Activated T-helper 17 cell treated with anti-CD3 and anti-CD28 coated beads, Interleukin-2, amount 50 U/mL, for 72 hours (primary cell): ENCODE measurements at places on chromosomes 12 and 14. TPM values are rescaled to one million over a fixed set of nuclear protein-coding genes. Genes with fewer than 3 reads are reported as not detected.

DNA sequence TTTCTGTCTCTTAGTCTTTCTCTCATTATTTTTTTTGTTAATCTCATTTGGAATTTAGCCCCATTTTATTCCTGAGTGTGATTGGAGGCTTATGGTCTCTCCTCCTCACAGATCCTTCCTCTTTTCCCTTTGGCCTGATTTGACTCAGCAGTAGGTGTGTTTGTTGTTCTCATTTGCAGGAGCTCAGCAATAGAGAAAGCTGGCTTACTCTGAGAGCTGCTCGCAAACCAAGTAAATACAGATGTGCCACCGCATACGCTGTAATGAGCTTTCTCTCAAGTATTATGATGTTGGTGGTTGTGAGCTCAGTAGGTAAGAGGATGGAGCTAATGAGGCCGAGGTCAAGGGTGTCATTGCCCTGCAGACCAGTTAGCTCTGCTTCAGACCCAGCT is 206.5 kb downstream of the ETV6 start:
- ATAC-seq, result no peak

- no peak for ATAC-seq
Observed at GRCh38 chr12:19596434-19597166, 157.3 kb downstream of the AEBP2 start.

GRCh38 chr12:114757684-114758325 is 73.8 kb upstream of the TBX3 start:
- ATAC-seq, result no peak

- ATAC-seq, result peak; percentile 67
Observed at GRCh38 chr14:100654814-100655740, 67.9 kb upstream of the BEGAIN start.

- no peak for ATAC-seq
Observed at GRCh38 chr12:58811346-58811745, 109.0 kb downstream of the LRIG3 start.

DNA sequence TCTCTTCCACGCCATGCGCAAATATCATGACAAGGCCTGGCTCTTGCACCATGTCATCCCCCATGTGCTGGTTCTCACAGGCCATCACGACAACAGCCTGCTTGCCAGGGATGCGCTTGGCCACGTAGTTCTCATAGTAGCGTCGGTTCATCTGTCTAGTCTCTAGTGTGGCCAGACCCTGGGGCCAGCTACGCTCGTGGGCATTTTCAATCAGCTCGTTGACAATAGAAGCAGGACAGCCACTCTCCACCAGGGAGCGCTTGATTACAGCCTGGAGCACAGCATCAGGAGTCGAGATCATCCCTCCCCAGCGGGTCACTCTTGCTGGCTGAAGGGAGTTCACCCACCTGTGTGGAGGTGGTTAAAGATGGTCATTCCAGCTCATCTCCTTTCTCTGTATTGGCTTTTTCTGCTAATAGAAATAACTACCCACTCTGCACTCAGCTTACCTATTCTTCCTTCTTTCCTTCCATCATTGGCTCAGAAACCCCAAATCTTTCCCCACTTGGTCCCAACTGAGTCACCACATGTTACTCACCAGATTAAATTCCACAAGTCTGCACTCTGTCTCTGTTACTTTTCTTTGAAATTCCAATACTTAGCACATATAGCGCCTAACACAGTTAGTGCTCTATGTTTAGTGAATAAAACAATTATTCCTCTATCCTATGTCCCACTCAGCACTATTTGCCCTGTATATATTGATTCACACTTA is 15.1 kb downstream of the RNF41 start:
- ATAC-seq, result peak; percentile 70

DNA sequence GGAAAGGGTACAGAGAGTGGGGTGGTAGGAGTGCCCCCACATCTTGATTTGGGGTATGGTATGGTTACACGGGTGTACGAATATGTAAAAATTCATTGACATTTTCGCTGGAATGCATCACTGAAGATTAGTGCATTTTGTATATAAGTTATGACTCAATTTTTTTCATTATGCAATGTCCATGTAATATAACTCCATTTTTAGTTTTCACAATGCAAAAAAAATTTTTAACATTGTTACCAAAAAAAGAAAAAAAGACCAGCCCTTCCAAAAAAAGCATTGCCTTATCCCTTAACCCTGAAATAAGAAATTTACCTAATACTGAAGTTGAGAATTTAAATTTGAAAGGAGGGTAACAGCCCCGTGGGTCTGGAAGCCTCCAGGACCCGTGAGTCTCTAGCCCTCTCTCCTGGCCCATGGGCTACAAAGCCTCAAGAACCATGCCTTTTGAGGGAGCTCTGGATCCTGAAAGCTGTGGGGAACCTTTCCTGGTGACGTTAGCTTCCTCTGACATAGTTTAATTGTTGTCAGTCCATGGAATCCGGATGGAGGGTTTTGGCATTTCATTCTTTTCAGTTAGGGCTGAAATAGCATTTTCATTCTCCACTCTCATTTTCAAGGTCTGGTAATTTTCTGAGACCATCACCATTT is 55.6 kb upstream of the ACTN1 start:
- no peak for ATAC-seq

DNA sequence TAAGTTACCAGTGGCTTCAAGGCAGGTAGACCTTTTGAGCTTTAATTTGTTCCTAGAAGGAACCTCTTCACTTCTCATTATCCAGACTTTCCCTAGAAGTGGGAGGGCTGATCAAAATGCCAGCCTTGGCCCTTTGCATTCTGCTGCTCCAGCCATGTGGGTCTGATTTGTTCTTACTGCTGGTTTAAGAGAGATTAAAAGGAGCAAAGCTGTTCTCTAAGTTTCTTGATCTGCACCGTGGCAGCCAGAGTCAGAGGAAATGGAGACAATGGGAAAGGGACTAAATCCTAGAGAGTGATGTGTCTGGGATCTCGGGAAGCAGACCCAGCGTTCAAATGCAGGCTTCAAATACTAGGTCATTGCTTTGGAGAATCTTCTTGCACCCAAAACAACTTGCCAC is 759.7 kb downstream of the DIO2 start:
- ATAC-seq, result no peak

GRCh38 chr12:2390133-2390532 is 337.3 kb downstream of the CACNA1C start:
- no peak for ATAC-seq

GRCh38 chr12:132140918-132141841 is 2.9 kb downstream of the DDX51 start:
- no peak for ATAC-seq

GRCh38 chr12:5173511-5174011 is 129.9 kb downstream of the KCNA5 start:
- no peak for ATAC-seq

The LMO3 gene
- total RNA-seq, result not detected

- ATAC-seq, result no peak
Observed at GRCh38 chr12:65529771-65530435, 251.4 kb downstream of the MSRB3 start.

The OSGEP gene
- 42.3 TPM for total RNA-seq

DNA sequence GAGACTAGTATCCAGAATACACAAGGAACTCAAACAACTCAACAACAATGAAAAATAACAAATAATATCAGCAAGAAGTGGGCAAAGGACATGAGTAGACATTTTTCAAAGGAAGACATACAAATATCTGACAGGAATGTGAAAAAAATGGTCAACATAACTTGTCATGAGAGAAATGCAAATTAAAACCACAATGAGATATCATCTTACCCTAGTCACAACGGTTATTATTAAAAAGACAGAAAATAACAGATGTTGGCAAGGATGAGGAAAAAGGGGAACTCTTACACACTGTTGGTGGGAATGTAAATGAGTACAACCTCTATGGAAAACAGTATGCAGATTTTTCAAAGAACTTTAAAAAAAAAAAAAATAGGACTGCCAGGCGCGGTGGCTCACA is 20.4 kb downstream of the VWF start:
- peak; percentile 12 for ATAC-seq

- no peak for ATAC-seq
Observed at GRCh38 chr12:122107261-122107660, 28.7 kb downstream of the MLXIP start.

GRCh38 chr12:48969833-48970701 is 1.5 kb downstream of the WNT10B start:
- ATAC-seq, result peak; percentile 31

The ZFHX2 gene
- total RNA-seq, result 2.1 TPM

DNA sequence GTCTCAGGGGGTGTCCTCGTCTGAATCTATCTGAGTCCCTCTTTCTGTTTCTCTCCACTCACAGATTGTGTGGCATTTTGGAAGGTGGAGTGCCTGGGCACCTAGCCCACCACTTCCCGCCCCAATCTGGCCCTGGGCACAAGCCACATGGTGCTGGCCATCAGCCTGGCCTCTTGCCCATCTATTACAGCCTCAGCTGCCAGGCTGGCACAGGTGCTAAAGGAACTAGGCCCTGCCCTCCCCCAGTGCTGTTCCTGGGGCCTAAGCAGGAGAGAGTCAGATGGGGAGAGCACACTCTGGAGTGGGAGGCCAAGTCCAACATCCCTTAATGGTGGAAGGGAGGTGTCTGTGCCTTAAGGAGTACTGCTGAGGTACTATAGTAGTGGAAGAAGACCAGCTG is 8.3 kb upstream of the CALCOCO1 start:
- ATAC-seq, result no peak

DNA sequence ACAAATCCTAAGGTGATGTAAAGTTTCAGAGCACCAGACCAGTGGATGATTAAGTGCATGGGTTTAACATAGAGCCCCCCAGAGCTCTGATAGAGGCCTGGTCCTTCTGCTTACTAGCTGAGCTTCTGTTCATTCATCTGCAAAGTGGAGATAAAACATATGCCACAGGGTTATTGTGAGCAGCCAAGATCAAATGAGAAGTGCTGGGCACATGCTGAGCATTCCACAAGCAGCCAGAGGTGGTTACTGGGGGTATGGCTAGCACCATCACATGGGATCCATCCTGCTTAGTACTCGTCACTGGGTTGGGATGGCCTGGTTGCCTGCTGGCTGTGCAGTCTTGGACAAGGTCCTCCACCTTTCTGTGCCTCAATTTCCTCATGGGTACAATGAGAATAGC is 18.0 kb upstream of the SMUG1 start:
- no peak for ATAC-seq

The PHETA1 gene
- total RNA-seq, result 1.1 TPM

The RTL1 gene
- not detected for total RNA-seq

The CLEC1B gene
- total RNA-seq, result not detected

DNA sequence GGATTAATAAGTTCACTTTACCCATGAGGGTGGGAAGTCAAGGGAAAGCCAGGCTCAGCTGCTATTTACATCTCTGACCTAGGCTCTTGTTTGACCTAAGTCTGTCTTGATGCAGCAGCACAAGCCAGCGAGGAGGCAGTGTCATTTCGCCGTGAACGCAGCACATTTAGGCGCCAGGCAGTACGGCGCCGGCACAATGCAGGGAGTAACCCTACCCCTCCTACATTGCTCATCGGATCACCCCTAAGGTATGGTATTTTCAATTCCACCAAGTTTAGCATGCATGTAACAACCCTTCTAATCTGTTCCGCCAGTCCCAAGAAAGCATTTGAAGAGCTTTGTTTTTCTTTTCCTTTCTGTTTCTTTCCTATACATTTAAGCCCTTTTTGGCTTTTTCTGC is 81.2 kb downstream of the PCNX1 start:
- ATAC-seq, result peak; percentile 94

DNA sequence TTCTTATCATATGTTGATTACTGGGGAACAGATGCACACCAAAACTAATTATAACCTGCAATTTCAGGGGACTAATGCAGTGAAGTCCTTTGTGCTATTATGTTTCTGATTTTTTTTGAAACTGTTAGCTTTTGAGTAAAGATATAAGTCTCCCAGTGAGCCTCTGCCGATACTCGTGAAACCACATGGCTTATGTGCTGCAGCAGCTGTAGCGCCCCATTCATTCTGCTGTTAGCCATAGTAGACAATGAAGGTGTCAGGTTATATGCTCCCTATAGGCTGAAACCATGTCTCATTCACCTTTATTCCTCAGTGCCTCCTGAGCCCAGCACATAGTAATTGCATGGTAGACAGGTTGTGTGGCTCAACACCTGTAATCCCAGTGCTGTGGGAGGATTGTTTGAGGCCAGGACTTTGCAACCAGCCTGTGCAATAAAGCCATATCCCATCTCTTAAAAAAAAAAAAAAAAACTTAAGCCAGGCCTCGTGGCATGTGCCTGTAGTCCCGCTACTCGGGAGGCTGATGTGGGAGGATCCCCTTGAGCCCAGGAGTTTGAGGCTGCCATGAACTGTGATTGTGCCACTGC is 25.0 kb downstream of the GOLGA5 start:
- ATAC-seq, result no peak

DNA sequence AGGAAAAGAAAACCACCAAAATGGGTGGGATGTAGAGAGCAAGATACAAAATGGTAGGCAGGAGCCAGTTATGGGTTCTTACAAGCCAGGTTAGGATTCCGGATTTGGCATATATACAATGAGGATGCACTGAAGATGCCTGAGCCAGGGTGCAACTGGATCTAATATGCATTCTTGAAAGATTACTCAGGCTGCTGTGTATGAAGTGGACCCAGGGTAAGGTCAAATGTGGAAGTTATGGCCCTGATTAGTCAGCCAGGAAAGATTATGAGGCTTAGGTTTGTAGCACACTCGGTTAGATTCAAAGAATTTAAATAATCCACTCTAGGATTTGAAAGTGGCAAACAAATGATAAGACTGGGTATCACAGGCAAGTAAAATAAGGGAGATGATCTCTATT is 1750.7 kb upstream of the FLRT2 start:
- no peak for ATAC-seq

The ACSM4 gene
- total RNA-seq, result not detected

The CELA1 gene
- not detected for total RNA-seq

The KCNK13 gene
- 0.30 TPM for total RNA-seq

DNA sequence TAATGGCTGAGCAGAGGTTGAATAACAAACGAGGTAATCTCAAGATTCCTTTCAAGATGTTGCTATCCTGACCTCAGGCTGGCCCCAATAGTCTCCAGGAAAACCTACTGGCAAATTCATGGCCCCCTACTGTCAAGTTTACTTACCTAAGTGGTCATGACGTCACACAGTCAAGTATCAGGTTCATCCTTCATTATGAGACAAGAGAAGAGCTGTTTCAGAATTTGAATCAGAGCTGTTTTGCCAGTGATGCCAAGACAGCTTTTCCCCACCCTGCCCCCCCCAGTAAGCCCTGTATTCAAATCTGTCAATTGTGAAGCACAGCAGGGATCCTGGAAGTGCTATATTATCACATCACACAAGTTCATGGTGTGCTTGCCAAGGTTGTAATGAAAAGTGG is 509.6 kb downstream of the NOVA1 start:
- no peak for ATAC-seq

- ATAC-seq, result no peak
Observed at GRCh38 chr12:20434996-20435395, 66.7 kb downstream of the PDE3A start.

DNA sequence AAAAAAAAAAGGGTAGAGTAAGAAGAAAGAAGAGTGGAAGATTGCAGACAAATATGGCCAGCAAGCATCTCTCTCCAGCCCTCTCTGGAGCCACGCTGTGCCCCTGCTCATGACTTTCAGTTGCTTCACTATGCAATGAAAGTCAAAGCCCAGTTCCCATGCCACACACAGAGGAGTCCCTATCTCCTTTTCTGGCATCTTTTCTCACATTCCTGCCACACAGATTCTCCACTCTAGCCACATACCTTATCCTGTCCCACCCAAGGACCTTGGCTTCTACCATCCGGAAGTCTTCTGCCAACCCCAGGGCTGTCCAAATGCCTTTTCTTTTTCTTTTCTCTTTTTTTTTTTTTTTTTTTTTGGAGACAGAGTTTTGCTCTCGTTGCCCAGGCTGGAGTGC is 39.3 kb upstream of the CAPRIN2 start:
- ATAC-seq, result no peak

GRCh38 chr12:69386921-69387320 is 27.4 kb downstream of the YEATS4 start:
- ATAC-seq, result peak; percentile 66
